Activated CD8-positive, alpha-beta T cell treated with anti-CD3 and anti-CD28 coated beads, Interleukin-2, amount 10 ng/mL, durations not matched to agents 7 days and 5 days (primary cell): ENCODE measurements at places on chromosomes 3 and 15. TPM values are rescaled to one million over a fixed set of nuclear protein-coding genes. Genes with fewer than 3 reads are reported as not detected.

The RARB gene
- total RNA-seq: not detected

The TRH gene
- not detected for total RNA-seq

DNA sequence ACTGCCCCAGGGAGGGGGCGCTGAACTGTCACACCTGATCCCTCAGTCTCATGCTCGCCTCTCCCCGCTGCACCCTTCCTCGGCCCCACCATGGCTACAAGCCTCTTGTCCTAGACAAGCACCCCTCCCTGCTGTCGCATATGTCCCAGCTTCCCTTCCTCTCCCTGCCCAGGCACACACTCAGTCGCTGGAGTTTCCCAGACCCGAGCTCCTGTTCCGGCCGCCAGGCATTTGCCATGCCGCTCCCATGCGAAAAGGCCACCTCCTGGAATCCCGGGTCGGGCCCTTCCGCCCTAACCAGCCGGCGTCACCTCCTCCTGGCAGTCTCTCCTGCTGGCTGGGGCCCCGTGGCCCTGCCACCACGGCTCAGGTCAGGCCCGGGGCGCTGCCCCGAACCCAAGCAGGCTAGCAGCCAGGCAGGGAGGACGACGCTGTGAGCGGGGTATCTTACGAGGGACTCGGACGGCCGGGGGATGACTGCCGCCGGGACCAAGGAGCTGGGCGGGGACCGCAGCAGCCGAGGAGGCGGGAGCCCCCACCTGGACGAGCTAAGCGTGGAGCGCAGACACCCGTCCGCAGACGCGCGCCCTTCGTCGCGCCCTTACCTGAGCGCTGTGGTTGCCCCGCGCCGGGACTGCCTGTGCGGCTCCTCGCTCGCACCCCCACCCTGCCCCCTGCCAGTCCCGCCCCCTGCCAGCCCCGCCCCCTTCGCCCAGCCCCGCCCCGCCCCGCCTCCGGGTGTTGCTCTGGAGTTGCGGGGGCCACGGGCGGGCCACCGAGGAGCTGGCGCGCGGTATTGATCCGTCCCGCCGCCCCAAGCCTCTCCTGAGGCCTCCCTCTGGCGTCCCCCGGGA lies at the start of gene ALS2CL:
TSS of gene ALS2CL (minus strand) at position 642 of the 854 bp plus-strand sequence. CDS start 4,239 bp downstream, outside the sequence.
- peak; percentile 65 for DNase-seq

DNA sequence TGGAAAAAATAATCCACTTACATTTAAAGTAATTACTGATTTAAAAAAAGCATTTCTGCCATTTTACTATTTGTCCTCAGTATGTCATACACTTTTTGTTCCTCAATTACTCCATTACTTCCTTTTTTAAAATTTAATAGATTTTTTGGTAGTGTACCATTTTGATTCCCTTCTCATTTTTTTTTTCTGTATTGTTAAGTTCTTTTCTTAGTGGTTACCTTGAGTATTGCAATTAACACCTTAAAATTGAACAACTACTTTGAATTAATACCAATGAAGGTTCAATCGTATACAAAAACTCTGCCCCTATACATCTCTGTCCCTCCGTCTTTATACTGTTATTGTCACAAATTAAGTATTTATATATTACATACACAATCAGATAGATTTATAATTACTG lies 240.6 kb upstream of the LMCD1 start:
- no peak for DNase-seq
